ENCODE measurements at places on chromosomes 13 and 19.

DNA sequence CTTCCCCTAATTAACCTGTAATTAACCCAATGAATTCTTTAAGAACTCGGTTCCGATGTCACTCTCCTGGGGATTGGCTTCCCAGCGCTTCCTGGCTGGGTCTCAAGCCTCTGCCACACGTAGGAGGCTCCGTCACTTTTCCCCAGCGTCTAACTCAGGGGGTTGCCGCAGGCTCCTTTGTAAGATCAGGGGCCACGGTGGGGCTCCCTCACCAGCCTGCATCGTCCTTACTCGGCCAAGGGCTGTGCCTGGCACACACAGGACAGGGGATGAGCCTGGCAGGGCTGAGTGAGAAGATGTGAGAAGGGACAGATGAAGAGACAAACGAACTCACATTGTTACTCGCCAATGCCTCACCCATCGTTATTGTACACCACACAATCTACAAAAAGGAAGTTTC is 20.9 kb upstream of the ATP11A start:
- no peak for DNase-seq

DNA sequence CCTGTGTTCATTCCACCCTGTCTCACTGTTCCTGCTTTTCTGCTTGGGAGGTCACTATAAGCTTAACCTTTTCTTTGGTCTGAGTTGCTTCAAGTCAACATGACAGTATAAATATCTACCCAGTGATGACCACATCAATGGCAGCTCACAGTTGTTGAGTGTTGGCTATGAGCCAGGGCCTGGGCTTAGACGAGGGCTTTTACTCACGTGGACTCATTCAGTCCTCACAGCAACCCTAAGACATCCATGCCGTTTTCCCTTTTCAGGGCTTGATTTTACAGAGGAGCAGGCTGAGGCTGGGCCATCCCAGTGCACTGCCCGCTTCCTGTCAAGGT is 10.2 kb upstream of the CCDC97 start:
- DNase-seq: no peak

- no peak for DNase-seq
These were observed 45.6 kb downstream of the ANKRD10 start for GRCh38 chr13:110869231-110869804.

GRCh38 chr13:38662362-38662761 is 24.5 kb upstream of the FREM2 start:
- no peak for DNase-seq

GRCh38 chr13:99828123-99828522 is 143.4 kb downstream of the ZIC5 start:
- DNase-seq: no peak

Measured in stimulated activated CD8-positive, alpha-beta memory T cell treated with anti-CD3 and anti-CD28 coated beads, Interleukin-12 subunit alpha, Interleukin-12 subunit beta, amount 100 ng/mL, for 1 hour (primary cell).